ENCODE measurements at places on chromosomes 2 and 18.

DNA sequence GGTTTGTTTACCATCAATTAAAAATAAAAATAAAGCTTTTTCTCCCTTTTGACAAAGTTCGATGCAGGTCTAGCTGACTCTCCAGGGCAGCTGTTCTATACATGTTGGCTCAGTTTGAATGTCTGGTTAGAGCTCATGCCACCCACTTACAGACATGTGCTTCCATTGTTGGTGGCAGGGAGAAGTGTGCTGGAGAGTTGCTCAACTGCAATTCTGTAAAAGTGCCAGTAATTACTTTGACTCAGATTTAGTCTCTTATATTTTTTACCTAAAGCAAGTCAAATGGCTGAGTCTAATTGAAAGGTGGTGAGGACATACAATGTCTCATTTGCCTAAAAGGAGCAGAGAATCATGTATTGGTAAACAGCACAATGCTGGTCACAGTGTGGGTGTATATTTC, 609.1 kb upstream of the SYT4 start:
- DNase-seq = no peak

- no peak for DNase-seq
Observed at GRCh38 chr2:181685150-181685688, 4.9 kb upstream of the NEUROD1 start.

- DNase-seq = no peak
Observed at GRCh38 chr18:79641722-79642497, 37.7 kb upstream of the CTDP1 start.

GRCh38 chr2:40227210-40227609, 224.7 kb downstream of the SLC8A1 start:
- DNase-seq = no peak

- no peak for DNase-seq
Observed at GRCh38 chr18:34598120-34598635, 111.9 kb upstream of the DTNA start.

DNA sequence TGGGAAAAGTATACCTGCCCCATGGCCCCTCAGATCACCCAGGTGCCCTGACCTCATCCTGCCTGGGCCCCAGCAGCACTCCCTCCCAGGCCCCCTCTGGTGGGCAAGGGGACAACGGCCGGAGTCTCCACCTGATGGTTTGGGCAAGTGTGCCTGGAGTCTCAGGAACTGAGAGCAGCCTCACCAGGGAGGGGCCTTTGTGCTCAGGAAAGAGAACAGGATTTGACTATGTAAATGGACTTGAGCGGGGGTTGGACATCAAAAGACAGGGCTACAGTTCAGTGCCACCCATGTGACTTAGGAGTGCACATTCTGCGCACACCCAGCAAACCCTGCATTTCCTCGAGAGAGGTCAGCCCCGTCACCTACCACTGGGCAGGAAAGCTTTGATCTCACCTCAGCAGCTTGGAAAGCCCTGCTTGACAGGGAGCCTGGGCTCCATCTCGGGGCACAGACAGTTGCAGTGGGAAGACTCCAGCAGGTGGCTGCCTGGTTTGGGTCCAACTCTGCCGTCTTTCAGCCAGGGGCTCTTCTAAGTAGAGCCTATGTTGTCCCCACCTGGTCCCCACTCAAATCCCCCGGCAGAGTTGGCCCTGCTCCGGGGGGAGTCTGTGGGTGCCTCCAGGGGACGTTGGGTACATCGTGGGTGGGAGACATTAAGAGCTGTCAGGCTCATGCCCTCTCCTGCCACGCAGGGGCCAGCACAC, 3.3 kb downstream of the INPP5D start:
- DNase-seq = peak; percentile 56

DNA sequence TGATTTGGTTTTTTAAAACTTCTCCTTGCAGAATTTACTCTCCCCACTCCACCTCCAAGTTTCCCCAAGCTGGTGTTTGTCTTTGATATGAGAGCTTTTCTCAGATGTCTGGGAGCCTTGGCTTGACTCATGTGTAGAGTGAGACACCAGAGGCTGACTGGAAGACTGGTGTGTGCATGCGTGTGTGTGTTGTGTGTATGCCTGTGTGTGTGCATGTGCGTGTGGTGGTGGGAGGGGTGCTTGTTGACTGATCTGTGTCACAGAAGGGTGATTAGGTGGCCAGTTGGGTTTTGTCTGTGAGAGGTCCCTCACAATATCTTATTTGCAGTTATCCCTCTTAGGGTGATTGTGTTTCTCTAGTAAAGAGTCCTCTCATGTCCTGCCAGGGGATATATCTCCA, 50.5 kb upstream of the HPCAL1 start:
- DNase-seq = no peak

- no peak for DNase-seq
Observed at GRCh38 chr2:107553539-107553938, 273.2 kb upstream of the RGPD4 start.

GRCh38 chr2:45973426-45973825, 322.0 kb downstream of the PRKCE start:
- DNase-seq = no peak
